ENCODE measurements at places on chromosomes 12 and 14.
A peak's percentile ranks its signal among the peaks of the same experiment; 100 is the strongest.

DNA sequence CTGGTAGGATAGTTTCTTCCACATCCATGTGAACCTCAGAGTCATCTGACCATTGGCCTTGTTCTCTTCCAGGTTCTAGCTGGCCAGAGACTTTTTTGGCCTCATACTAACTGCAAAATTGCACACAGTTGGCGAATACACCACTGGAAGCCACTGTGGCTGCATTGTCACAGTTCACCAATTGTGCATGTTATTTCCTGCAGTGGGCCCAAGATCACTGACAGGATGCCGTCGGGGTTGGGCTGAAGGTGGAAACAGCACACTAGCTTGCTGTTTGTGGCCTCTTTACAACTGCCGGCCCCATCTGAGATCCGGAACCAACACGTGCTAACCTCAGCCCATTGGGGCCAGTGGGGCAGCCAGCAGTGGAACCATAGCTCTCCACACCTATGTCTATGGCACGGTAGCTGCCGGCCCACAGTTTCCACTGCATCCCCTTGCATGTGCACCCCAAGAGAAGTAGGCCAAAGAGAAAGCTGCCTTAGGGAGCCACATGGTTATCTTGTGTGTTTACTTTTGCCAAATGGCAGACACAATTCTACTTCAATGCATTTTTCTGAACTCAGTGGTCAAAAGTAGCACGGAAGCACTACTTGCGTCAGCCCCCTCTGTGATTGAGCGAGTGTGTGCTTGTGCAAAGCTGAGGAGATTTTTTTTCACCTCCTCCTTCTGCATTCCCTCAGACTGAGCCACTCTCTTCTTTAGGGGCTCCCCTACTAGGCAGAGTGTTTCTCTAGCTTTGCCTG, 464.0 kb downstream of the RAD51B start:
- no peak for DNase-seq

- peak; percentile 82 for DNase-seq
Observed at GRCh38 chr12:39443081-39443928, at the start of gene KIF21A. TSS of gene KIF21A (minus strand) at chr12:39443120. CDS start at chr12:39442970, 150 bp downstream.

GRCh38 chr12:25817166-25817565, 141.3 kb upstream of the RASSF8 start:
- DNase-seq: no peak

DNA sequence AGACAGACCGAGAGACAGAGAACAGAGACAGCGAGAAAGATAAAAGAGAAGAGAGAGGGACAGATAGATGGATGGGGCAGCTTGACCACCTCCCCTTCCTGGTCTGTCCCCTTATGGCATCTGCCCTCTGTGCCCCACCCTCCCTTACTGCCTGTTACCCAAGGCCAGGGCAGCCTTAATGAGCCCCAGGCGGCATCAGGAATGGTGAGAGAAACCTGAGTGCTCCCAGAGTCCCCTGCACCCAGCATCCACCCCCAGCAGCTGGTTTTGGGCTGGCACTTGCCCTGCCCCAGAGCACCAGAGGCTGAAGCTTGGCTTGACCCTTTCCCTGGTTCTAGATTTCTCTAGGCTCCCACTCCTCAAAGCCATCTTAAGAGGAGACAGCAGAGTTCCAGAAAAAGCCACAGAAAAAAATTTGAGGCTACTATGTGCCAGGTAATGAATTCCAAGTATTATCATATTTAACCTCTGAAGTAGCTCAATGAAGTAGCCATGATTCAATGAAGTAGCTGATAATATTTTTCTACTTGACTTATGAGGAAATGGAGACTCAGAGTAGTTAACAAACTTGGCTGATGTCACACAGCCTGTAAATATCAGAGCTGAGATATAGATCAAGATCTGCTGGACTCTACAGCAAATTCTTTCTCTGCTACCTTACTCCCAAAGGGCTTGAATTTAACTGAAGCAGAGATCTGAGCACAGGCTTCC, 2.0 kb upstream of the ZNF385A start:
- DNase-seq: no peak

- peak; percentile 37 for DNase-seq
Observed at GRCh38 chr14:57317248-57317833, 48.6 kb downstream of the AP5M1 start.

Data from activated CD4-positive, alpha-beta T cell treated with anti-CD3 and anti-CD28 coated beads, Interleukin-2, amount 50 U/mL, for 24 hours (primary cell).